ENCODE measurements at places on chromosomes 12 and 14. TPM values are rescaled to one million over a fixed set of nuclear protein-coding genes. Genes with fewer than 3 reads are reported as not detected.

Gene CD163
- 67.7 TPM for total RNA-seq

Gene GALNT9
- total RNA-seq, result 1.9 TPM

Gene PARPBP
- 14.2 TPM for total RNA-seq

Gene FAM90A1
- not detected for total RNA-seq

Gene PRH2
- total RNA-seq, result 1.4 TPM

Gene AKAP3
- 5.1 TPM for total RNA-seq

Gene NANOG
- total RNA-seq, result 0.24 TPM

Gene DUSP6
- total RNA-seq, result 67.2 TPM

Gene LMO3
- 104 TPM for total RNA-seq

Gene PLEKHG7
- total RNA-seq, result 8.2 TPM

Gene GUCY2C
- total RNA-seq, result 0.72 TPM

Gene ADCK1
- 4.3 TPM for total RNA-seq

Gene SYNDIG1L
- not detected for total RNA-seq

Gene CMA1
- total RNA-seq, result not detected

- DNase-seq, result no peak
Measured at GRCh38 chr14:51806026-51807023, 54.1 kb upstream of the GNG2 start.

- DNase-seq, result peak; percentile 86
Measured at GRCh38 chr14:101475456-101476257, 85.6 kb upstream of the DIO3 start.

GRCh38 chr14:51317373-51317772, 77.3 kb downstream of the TMX1 start:
- DNase-seq, result no peak

- DNase-seq, result peak; percentile 82
Measured at GRCh38 chr12:97061171-97061570, 154.1 kb downstream of the NEDD1 start.

DNA sequence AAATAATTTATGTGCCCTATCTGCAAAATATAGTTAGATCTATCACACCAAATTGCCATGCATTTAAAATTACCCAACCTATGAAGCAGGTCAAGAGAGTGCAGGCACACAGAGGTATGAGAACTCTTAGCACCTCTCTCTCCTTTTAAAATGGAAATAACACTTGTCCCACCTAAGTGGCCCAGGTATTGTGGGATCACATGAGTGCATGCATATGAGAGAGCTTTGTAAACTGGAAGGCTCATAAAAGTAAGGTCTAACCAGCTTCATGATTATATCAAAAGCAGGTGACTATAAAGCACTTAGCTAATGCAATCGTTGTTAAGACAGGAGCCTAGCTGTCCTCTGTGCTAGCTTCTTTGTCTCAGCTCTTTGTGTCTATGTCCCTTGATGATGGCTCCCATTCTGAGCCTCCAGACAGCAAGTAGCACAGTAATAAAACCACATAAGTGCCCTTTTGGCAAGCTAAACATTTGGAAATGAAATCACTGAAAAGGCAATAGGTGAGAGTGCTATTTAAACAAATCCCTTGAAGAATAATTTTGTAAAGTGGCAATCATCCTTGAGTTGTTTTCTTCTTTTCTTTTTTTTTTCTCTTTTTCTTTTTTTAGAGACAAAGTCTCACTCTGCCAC, 219.0 kb downstream of the NTF3 start:
- no peak for DNase-seq

DNA sequence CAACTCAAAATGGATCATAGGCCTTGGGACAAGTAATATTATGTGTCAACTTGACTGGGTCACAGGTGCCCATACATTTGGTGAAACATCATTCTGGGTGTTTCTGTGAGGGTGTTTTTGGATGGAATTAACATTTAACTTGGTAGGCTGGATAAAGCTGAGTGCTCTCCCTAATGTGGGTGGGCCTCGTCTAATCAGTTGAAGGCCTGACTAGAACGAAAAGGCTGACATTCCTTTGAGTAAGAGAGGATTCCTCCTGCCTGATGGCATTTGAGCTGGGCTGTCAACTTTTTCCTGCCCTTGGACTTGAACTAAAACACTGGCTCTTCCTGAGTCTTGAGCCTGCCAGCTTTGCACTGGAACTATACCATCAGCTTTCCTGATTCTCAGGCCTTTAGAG, 93.4 kb upstream of the ESRRB start:
- no peak for DNase-seq

GRCh38 chr12:111031916-111032590, 111.7 kb upstream of the MYL2 start:
- DNase-seq, result no peak

DNA sequence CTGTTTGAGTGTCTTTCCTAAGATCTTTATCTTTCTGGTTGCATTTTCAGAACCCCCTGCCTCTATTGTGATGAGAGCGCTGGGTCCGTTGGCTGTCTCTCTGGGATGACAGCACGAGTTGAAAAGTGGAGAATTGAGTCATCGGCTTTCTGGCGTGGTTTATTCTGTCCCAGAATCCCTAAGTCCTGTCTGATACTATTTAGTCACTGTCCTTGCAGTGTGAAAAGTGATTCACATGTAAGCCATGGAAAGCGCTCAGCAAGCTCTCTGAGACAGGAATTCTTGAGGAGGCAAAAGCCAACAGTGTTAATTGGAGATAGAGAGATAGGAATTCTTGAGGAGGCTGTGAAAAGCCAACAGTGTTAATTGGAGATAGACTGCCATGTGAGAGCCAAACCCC, 121.7 kb downstream of the CHST11 start:
- no peak for DNase-seq

GRCh38 chr12:53735556-53735955, 8.3 kb upstream of the CALCOCO1 start:
- no peak for DNase-seq

GRCh38 chr14:68757618-68758081, 35.2 kb downstream of the ZFP36L1 start:
- peak; percentile 58 for DNase-seq

GRCh38 chr12:13071305-13072280, 27.4 kb downstream of the FAM234B start:
- DNase-seq, result peak; percentile 22

DNA sequence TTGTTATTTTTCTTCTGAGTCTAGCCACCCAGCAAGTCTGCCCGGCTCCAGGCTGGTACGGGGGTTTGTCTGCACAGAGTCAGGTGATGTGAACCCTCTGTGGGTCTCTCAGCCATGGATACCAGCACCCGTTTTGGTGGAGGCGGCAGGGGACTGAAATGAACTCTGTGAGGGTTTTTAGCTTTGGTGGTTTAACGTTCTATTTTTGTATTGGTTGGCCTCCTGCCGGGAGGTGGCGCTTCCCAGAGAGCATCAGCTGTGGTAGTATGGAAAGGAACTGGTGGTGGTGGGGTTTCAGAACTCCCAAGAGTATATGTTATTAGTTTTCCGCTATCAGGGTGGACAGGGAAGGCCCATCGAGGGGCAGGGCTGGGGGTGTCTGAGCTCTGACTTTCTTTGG, 5.3 kb upstream of the SERPINA4 start:
- no peak for DNase-seq

DNA sequence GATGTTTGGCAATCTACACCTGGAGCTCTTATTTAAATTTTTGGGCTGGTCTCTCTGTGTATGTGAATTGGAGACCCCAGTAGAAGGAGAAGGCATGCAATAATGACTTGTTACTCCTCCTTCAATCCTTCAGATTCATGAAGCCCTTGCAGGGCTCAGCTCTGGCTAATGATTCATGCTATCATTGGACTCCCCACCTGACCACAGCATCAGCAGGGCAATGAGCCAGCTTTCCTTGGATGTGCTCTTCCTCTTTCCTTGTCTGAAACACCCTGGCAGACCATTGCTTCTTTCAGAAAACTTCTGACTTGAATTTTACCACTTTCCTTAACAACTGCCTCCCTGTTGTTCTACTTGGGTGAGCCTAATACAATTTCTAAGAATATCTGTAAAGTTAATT, 1019.2 kb downstream of the AACS start:
- no peak for DNase-seq

GRCh38 chr12:42284876-42285275, 41.0 kb downstream of the ZCRB1 start:
- peak; percentile 88 for DNase-seq

DNA sequence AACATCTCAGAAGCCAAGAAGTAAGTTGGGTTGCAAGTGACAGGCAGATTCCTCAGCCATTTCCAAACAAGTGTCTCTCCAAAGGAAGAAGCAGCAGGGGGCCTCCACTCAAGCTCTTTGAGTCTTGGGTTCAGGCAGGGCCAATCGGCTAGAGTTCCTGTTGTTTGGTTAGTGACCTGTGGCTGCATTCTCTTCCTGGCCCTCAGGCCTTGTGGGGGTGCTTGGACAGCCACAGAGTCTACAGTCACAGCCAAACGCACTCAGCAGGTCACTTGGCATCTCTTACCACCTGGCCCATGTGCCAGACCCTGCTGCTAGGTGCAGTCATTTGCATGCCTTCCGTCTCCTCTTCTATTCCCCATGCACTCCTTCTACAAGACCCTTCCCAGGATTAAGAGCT, 353.9 kb downstream of the GRIN2B start:
- no peak for DNase-seq

DNA sequence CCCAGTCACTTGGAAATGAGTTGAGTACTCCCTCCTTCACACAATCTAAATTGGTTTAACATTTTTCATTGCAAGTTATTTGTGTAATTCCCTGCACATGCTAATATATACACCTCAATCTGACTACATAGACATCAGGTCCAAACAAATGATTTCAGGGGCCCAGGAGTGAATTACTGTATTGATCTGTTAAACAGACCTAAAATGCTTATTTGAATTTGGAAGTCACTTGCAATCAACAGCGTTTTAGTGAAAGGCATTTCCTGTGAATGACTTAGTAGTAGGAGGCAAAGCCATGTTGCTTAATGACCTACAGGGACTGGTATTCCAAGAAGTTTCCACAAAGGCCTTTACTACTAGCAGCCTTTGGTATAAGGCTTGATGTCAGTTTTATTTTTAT, 22.6 kb upstream of the SLC15A5 start:
- no peak for DNase-seq

GRCh38 chr12:86264451-86265328, 8.5 kb upstream of the MGAT4C start:
- DNase-seq, result peak; percentile 19

GRCh38 chr14:25150934-25151790, 101.2 kb upstream of the STXBP6 start:
- DNase-seq, result peak; percentile 57

- DNase-seq, result peak; percentile 79
Measured at GRCh38 chr14:101118746-101119591, 215.4 kb upstream of the RTL1 start.

- DNase-seq, result no peak
Measured at GRCh38 chr14:101819251-101819990, 57.9 kb downstream of the PPP2R5C start.

DNA sequence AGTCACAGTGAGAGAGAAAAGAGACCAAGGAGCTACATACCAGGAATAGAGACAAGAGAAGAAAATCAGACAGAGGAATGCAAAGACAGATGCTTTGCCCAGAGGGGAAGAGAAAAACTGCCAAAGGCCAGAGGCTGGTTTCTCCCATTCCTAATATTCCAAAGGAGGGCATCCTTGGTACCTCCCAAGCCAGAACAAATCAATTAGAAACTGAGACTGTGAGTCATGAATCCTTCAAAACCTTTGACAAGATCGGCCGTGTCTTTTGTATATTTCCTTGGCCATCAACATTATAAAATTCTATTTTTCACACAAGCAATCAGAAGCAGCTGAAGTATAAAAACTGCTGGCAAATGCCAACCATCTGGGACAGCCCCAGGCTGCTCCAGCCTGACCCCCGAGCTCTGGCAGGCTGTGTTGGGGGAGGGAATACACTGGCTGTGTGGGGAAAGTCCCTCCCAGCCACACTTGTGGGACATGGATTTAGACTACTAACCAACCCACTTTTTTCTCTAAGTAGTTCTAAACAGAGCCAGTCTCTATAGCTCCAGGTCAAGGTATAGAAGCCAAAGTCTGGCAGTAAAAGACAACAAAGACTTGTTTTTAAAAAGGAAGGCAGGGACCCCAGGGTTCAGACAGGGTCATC, 13.7 kb downstream of the POMT2 start:
- peak; percentile 26 for DNase-seq

GRCh38 chr14:39154594-39155189, 15.4 kb downstream of the TRAPPC6B start:
- DNase-seq, result no peak

DNA sequence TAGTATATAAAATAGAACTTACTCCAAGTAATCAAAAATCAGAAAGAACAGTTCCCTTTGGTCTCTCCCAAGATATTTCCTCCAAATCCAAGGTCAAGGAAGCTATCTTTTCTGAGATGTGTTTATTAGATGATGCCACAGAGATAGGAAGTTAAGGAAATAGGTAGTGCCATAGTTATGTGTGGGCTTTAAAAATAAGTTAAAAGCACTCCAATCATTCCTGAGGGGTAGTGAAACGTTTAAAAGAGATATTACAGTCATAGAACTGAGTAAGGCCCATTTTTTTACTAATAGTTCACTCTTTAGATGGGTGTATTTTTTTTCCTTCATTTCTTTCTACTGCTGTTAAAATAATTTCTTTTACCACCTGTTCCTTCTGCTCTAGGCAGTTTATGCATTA, 1630.9 kb upstream of the SEL1L start:
- DNase-seq, result no peak

GRCh38 chr12:94157181-94157580, 8.8 kb downstream of the PLXNC1 start:
- DNase-seq, result no peak

DNA sequence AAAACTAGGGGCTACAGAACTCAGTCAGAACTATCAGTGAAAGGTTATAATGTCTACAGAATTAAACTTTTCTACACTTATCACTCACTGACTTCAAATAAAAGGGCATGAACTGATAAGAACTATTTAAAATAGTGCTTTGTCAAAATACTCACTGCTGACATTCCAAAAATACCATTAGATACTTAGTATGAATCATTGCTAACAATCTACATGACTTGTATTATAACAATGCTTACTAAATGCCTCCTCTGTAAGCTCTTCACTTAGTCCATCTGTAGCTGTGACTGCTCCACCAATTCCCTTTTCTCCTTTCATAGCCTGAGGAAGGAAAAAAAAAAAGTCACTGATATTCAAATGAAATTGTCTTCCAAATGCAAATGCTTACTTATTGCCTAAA, 17.0 kb downstream of the NFYB start:
- DNase-seq, result no peak

- DNase-seq, result no peak
Measured at GRCh38 chr14:50051106-50051505, 65.3 kb downstream of the VCPKMT start.

DNA sequence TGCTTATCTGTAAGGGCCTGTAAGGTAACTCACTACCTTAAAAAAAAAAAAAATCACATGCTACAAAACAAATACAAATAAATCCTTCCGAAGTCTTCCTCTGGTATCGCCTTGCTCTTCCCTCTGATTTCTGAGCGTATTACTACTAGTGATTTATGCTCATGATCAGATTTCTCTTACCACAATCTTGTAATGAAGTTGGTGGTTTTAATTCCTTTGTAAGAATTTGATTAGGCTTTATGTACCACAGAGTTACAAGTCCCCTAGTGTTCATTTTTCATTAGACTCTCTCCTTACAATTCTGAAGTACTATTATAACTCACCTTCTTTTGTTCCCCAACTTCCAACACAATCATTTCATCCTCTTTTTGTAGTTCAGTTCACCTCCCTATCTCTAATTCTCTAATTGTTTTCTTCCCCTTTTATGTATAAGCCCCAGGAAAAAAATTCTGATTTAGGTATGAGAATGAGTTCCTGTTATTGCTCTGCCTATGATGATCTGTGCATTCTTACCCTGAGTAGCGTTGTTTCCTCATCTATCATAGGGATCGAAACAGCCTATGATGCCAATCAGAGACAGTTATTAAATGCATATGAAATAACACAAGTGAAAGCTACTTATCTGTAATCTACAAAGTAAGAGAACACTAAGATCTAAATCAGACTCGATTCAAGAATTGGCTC, 81.5 kb downstream of the EPS8 start:
- no peak for DNase-seq
